ENCODE measurements at places on chromosomes 6 and 20. TPM values are rescaled to one million over a fixed set of nuclear protein-coding genes. Genes with fewer than 3 reads are reported as not detected.

DNA sequence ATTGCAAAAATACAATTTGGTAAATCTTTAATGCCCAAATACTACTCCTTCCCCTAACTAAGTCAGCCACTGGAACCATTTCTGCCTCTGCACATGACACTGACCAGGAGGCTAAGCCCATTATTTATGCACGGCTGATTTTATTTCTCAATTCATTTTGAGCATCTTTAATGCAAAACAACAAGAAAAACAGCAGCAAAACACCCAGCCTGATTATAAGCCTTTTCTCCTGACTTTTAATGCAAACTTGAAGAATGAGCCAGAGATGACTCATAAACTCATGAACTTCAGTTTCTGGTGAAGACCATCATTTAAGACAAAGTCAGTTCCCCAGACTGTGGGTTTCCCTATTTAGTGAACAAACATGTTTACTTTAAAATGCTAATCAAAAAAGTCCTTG, 51.6 kb downstream of the CYP24A1 start:
- peak; percentile 68 for DNase-seq

DNA sequence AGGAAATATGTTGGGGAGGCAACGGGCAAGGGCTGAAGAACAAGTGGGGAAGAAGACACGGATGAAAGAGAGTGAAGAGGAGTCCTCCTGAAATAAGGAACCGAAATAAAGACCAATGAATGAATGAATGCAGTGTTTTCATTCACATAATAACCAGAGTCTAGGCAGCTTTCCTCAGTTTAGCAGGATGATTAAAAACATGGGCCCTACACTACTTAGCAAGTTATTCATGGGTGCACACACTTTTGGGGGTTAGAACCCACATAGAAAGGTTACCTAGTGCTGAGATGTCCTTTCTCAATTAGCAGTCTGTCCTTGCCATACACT, 5.9 kb upstream of the FUCA2 start:
- DNase-seq = no peak

GRCh38 chr6:94184666-94185464, 765.5 kb upstream of the EPHA7 start:
- DNase-seq = no peak

GRCh38 chr6:3450888-3451287, 6.0 kb downstream of the SLC22A23 start:
- no peak for DNase-seq

- no peak for DNase-seq
Measured at GRCh38 chr6:69422475-69422874, 374.3 kb downstream of the LMBRD1 start.

DNA sequence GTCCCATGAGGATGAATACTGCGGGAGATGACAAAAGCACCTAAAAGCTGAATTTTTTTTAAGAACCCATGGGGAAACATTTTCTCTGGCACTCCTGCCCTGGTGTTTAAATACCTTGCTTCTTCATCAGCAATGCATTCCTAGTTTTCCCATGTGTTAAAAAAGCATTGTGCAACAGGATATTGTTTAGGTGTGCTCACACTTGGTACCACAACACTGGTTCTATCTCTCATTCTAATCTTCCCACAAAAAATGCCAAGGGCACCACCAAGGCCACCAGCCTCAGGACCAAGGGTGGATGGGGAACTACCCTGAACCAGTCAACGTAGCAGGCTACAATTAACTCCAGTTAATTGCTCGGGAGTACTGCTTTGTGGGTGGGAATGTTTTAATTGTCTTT, 50.9 kb downstream of the ALDH5A1 start:
- no peak for DNase-seq

- DNase-seq = peak; percentile 8
Measured at GRCh38 chr6:95133578-95133977, 443.8 kb upstream of the MANEA start.

DNA sequence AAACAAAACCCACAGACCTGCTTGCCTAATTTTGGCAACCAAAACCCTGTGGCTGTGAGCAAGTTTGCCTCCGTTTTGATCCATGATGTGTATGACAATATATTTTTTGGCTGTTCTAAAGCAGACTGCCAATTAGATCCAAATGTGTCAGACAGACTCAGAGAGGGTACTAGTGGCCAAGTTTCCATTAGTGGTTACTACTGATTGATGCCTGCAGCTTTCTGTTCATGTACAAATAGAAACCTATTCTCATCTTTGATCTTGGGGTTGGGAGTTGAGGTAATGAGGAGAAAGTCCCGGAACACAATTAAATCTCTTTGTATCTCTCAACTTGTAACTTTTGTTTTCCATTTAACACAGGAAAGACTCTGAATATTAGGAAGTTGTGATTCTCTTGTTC, 100.9 kb downstream of the RNF144B start:
- no peak for DNase-seq

DNA sequence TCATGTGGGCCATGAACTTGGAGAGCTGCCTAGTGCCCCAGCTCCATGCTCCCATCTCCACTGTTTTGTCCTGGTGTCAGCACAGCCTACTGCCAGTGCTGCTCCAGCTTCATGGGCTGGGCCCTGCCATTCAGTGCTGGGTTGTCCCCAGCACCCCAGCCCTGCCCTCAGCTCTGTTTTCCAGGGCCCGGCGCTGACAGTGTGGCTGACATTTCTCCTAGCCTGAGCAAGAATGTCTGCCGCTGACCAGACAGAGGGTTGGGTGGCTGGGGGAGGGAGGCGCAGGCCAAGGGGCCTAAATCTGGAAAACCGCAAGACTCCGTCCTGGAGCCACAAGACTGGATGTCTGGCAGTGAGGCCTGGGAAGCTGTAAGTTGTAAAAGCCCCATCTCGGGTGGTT, 78.9 kb downstream of the DHX35 start:
- no peak for DNase-seq

DNA sequence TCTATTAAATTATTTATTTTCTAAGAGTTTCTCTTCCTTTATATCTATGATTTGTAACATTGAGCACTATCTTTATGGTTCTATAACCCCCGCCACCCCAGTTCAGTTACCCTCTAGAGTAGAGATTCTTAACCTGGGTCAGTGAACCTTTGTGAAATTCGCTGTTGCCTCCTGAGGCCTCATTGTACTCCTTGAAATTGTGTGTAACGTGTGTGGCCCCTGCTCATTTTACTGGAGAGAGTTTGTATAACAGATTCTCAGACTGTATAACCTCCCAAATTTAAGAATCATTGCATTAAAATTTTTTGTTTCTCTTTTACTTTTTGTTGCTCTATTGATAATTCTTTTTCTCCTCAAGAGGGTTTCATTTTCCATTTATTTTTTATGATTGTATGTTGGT, 65.3 kb downstream of the ADGRG6 start:
- DNase-seq = no peak

GRCh38 chr6:43070028-43070632, 6.0 kb upstream of the PTK7 start:
- peak; percentile 76 for DNase-seq

DNA sequence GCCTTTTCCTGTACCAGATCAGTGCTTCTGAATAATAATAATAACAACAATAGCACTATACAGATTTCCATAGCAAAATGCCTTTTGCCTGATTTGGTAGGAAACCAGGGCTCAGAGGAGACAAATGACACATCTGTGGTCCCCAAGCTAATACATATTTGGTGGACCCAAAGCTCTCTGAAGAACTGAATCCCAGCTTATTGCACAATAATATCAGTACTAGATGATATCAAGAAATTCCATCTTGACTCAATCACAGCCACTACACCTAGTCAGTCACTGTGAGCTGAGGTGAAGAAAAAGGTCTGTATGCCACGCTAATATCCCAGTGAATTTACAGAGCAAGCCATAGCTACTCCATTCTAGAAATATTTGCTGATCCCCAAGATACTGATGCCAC, 270.6 kb upstream of the RIN2 start:
- DNase-seq = no peak

- no peak for DNase-seq
Measured at GRCh38 chr20:21607971-21608725, 94.3 kb upstream of the NKX2-2 start.

DNA sequence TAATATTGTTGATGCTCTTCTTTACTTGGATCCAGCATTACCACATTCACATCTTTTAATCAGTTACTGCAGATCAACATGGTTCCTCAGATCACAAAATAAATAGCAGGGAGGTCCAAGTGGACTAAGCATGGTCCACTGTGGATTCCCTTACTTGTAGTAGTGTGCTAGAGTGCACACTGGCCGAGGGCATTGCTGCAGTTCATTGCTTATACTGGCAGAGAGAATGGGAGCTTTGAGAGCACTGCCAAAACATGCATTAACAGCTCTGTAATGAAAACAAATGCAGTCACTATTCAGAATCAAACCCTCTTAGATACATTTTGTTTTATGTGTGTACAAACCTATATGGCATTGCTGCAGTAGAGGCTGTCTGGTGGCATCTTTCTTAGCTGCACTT, 471.5 kb downstream of the CD109 start:
- peak; percentile 5 for DNase-seq

DNA sequence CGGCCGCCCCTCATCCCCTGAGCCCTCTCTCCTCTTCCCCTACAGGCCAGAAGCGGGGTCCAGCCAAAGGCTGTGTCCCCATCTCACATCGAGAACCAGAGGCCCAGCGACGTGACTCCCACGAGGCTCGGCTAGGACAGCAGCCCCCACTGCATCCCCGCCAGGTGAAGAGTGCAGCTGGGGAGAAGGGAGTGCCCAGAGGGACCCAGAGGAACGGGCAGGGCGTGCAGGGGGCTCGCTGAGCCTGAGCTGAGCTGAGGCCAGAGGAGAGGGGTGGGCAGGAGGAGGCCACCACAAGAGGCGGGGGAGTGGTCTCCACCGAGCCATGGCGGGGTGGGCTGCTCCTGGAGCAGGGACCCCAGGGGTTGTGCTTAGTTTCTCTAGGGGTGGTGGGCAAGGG, 32.6 kb downstream of the KCNQ2 start:
- DNase-seq = no peak

DNA sequence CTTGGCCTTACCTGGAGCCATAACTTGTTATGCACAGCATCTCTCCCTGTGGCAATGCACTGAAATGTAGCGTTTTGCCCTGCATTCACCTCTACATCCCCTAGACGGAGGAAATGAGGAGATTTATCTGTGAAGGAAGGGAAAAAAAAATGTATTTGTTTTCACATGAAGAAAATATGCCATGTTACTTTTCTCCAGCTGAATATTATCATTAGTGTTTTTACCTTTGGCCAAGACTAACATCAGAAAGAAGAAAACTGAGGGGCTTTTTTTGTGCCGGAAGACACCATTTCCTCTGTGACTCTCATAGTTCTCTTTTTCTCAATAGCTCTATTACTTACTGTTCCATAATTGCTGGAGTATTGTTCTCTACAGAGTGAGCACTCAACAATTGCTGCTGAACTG, 280.4 kb downstream of the PTPRK start:
- no peak for DNase-seq

- no peak for DNase-seq
Measured at GRCh38 chr20:5109276-5109675, 10.5 kb downstream of the PCNA start.

DNA sequence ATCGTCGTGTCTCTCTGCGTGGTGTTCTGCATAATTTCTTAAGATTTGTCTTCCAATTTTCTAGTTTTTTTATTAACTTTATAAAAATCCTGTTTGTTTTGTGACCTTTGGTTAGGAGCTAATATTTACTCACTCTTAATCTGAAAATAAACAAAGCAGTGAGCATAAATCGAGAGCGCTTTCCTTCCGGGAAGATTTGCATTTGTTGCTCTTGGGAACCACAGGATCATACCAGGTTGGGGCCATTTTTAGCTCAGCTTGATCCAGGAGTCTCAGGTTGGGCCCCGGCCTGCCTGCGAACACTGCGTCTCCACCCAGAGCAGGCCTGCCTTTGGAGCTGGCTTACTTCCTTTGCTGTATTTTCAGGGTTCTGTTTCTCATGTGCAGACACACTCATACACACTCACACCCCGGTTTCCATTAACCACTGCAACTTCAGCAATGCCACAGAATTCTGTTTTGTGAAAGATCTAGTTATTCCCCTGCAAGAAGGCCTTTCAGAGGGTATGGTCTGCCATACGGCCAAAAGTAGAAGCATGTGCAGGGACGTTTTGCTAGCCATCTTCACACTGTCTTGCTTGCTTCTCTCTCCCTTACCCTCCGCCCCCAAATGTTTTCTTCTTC, 17.3 kb downstream of the BPHL start:
- DNase-seq = no peak

DNA sequence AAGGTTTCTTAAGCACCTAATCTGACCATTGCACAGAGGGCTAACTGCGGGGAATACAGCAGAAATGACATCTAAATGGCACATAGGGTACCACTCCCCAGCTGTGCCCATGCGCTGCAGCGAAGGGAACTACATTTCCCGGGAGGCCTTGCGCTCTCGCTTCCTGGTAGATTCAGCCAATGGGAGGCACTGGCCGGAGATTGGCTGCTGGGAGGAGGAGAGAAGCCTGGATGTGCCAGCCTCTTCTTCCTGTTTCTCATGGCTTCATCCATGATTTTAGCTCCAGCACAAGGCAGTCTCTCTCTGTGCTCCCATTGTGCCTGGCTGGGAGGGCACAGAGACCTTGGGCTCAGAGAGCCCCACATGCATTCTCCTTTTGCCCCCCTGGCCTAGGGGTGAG, 101.7 kb upstream of the FOXA2 start:
- peak; percentile 61 for DNase-seq

DNA sequence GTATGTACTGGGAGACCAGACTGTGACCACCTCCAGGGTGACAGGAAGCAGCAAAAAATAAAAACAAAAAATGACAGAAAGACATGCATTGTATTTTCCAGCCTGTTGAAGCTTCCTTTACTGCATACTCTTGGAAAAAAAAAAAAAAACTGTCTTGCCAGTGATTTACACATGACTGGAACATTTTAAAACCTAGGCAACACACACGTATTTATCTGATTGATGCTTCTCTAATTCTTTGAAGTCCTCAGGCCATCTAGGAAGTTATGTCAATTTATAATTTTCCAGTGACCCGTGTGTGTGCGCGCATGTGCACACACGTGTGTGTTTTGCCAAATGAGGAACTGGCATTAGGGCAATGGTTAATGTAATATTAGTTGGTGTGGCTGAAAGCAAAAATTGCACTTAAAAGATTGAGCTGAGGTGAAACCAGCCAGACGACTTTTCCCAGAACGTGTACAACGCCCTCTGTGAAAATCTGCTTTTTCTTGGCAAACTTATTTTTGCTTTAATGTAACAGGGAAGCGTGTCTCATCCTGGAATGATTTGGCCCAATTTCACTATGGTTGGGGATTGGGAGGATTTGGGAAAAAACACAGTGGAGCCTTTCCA, 315.2 kb downstream of the TFAP2A start:
- DNase-seq = no peak

MEI4 gene
- not detected for polyA plus RNA-seq

MEP1A gene
- polyA plus RNA-seq = not detected

FAM217A gene
- polyA plus RNA-seq = not detected

SOX18 gene
- polyA plus RNA-seq = not detected

ELOVL2 gene
- 6.3 TPM for polyA plus RNA-seq

HLA-DRA gene
- polyA plus RNA-seq = not detected

DEFB125 gene
- polyA plus RNA-seq = not detected

BTN1A1 gene
- polyA plus RNA-seq = not detected

LY6G6F gene
- polyA plus RNA-seq = not detected

SLCO4A1 gene
- polyA plus RNA-seq = 1.1 TPM

BANF2 gene
- not detected for polyA plus RNA-seq

HLA-DMB gene
- 0.19 TPM for polyA plus RNA-seq

DEFB110 gene
- not detected for polyA plus RNA-seq
